ENCODE measurements at places on chromosomes 6 and 20. TPM values are rescaled to one million over a fixed set of nuclear protein-coding genes. Genes with fewer than 3 reads are reported as not detected.
A peak's percentile ranks its signal among the peaks of the same experiment; 100 is the strongest.

Gene TNF
- total RNA-seq: 0.36 TPM

Gene MYB
- total RNA-seq: 0.89 TPM

Gene GABRR2
- 0.73 TPM for total RNA-seq

Gene KHDC1
- total RNA-seq: 1.5 TPM

Gene ZSCAN23
- 11.2 TPM for total RNA-seq

GRCh38 chr20:47360297-47361056 is 4.0 kb upstream of the ZMYND8 start:
- peak; percentile 83 for DNase-seq

GRCh38 chr20:7841971-7842310 is 98.3 kb downstream of the HAO1 start:
- DNase-seq: peak; percentile 46

- DNase-seq: no peak
Measured at GRCh38 chr20:50658804-50659380, 32.5 kb downstream of the RIPOR3 start.

GRCh38 chr6:119444642-119445557 is 95.3 kb upstream of the MAN1A1 start:
- DNase-seq: no peak

DNA sequence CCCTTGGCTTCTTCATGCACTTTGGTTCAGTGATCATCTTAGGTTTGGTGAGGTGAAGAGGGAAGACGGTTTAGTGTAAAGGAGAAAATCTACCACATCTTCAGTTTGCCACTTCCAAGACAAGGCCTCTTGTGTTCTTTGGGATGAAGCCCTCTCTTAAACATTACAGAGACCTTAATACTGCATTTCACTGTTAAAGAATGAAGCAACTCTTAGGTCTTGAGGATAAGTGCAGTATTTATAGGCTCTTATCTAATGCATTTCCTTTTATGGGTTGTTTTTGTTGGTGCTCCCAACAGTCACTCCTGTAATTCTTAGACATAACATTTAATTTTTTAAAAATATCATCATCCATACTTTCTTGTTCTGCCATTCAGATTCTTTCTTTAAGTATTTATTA is 139.9 kb upstream of the LAMP5 start:
- DNase-seq: no peak

- DNase-seq: no peak
Measured at GRCh38 chr6:41581381-41581991, 35.3 kb downstream of the FOXP4 start.

- DNase-seq: peak; percentile 32
Measured at GRCh38 chr6:158789115-158789917, 29.9 kb downstream of the EZR start.

DNA sequence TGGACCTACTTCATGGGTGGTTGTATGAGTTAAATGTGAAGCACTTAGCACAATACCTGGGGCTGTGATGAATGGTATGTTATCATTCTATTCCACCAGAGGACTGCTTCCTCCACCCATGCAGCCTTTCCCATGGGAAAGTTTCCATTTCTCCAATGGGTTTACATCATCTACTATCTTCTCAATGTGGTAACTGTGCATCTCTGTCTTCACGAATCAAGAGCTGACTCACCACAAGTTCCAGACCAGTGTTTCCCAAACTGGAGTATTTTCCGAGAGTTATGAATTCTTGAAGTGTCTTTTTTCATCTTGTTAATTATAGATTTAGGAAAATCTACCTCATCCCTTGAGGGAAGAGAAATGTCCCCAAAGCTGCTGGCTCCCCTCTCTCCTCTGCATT is 182.8 kb downstream of the UNC5CL start:
- no peak for DNase-seq

DNA sequence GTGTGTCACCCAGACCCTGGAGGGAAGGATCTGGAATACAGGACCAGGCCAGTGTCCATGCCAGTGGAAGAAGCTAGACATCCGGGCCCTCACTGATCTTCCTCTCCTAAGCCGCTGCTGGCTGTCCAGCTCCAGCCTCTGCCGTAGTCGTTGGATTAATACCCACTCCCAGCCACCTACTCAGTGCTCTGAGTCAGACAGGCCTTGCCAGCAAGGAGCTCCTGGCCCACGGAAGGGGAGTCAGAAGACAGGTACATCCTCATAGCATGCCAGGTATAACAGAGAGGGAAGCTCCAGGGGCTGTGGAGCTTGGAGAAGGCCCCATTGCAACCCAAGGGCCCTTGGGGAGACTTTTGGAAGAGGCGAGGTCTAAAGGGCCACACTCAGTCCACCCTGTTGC is 49.0 kb downstream of the STK35 start:
- DNase-seq: no peak

DNA sequence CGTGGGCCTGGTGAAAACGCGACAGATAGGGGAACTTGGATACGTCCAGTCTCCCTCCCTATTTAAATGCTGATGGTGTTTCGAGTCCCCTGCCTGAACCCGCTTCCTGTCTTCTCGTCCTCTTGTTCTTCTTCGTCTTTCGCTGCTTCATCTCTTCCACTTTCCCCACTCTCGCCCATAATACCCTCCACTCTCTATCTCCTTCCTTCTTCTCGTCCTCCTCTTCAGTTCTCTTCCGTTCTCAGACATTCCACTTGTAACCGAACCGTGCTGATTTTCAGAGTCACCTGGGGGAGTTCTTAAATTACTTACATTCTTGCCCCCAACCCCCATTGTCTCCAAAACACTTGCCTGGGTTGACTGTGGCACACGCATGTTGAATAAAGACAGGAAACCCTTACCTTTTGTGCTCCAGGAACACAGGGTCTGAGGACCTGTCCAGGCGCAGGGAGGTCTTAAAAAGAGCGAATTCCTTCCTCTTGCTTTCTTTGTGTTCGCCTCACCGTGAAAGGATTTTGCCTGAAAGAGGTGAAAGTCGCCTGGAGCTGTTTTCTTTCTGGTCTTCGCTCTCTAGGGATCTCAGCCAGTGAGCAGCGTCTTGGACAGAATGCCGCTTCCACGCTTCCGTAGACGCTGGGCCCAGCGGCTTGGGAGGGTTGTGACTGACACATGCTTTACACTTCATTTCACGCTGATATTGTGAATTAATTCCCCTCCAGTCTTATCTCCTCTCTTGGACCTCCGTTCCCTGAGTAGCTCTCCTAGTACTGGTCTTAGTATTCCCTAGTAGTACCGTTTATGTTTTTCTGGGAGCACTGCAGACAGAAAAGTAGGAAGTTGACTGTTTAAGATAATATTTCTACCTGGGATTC is 184.0 kb downstream of the GPX5 start:
- no peak for DNase-seq

GRCh38 chr6:15675536-15676220 is 12.8 kb upstream of the DTNBP1 start:
- DNase-seq: no peak

- no peak for DNase-seq
Measured at GRCh38 chr6:159754959-159755914, 6.6 kb upstream of the ACAT2 start.

DNA sequence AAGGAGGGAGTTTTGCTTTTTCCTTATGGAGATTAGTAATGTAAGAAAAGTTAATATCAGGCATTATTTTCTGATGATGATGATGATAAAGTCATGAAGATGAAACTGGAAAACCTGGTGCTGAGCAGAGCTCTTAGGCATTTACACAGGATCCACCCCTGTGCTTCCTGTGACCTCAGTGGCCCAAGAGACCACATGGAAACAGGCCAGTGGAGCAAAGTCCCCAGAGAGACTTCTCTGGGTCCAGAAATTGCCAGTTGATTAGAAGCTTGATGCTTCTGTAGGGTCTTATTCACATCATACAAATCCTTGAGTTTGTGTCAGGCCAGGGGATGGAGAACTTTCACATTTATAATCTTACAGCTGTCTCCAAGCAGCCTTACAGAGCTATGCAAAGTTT is 46.1 kb downstream of the SLC13A3 start:
- no peak for DNase-seq

DNA sequence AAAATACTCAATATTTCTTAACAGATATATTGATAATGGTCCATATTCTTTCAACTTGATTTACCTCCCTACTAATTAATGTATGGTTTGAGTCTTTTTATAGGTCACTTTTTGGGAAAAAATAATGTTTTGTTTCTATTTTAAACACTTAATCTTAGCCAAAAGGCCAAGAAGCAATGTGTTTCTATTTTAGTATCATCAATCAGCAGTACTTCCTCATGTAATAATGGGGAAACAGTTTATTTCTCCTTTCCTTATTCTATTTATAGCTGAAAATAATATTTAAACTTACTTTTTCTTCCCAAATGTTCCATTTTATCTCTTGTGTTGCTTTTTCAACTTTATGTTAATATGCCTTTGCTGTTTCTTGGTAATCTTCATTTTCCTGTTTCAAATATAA is 295.1 kb downstream of the ALDH8A1 start:
- DNase-seq: no peak

- no peak for DNase-seq
Measured at GRCh38 chr6:147508866-147509608, 547 bp downstream of the SAMD5 start.

GRCh38 chr6:168115748-168116437 is 36.9 kb upstream of the FRMD1 start:
- DNase-seq: no peak

GRCh38 chr6:144715344-144715743 is 430.2 kb downstream of the UTRN start:
- no peak for DNase-seq

- DNase-seq: no peak
Measured at GRCh38 chr6:126945150-126945685, 173.3 kb upstream of the RSPO3 start.

Measured in ureter (tissue), 1 donor.